NCI-H69 (cell line): ENCODE measurements at places on chromosomes 11 and 22.
A peak's percentile ranks its signal among the peaks of the same experiment; 100 is the strongest.

DNA sequence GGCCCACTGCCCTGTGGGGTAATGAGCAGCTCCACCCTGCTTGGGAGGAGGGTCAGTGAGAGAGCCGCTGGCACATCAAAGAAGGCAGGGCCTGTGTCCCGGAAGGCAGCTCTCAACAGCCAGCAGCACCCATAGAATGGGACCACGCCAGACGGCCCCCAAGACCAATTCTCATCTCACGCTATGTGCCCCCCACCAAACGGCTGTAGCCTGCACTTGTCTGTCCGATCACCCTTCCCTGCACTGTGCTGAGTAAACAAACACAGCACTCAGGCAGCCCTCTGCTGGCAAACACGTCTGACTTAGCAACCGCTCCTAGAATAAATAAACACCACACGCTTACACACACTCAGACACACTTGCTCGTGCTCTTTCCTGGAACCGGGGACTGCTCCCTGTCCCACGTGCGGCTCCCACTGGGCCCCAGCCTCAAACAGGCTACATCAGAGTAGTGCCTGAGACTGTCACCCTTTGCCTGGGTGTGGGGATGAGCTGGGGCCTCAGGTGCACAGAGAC is 53.2 kb upstream of the CDON start:
- peak; percentile 90 for DNase-seq

- DNase-seq = no peak
Observed at GRCh38 chr11:69500285-69501120, 19.0 kb downstream of the LINC01488 start.

GRCh38 chr11:13923716-13924650 is 38.5 kb upstream of the SPON1 start:
- DNase-seq = no peak

GRCh38 chr11:92432515-92432914 is 207.9 kb downstream of the FAT3 start:
- no peak for DNase-seq

GRCh38 chr11:70324376-70325115 is 54.1 kb downstream of the PPFIA1 start:
- no peak for DNase-seq

GRCh38 chr11:64100360-64100759 is 64.6 kb downstream of the FLRT1 start:
- peak; percentile 91 for DNase-seq

GRCh38 chr11:70399681-70400112 is 1.4 kb downstream of the CTTN start:
- no peak for DNase-seq
